Fibroblast of skin of back (primary cell): ENCODE measurements at places on chromosomes 2 and 18.

- DNase-seq: peak; percentile 13
These were observed 47.2 kb downstream of the SMAD4 start for GRCh38 chr18:51077217-51077616.

DNA sequence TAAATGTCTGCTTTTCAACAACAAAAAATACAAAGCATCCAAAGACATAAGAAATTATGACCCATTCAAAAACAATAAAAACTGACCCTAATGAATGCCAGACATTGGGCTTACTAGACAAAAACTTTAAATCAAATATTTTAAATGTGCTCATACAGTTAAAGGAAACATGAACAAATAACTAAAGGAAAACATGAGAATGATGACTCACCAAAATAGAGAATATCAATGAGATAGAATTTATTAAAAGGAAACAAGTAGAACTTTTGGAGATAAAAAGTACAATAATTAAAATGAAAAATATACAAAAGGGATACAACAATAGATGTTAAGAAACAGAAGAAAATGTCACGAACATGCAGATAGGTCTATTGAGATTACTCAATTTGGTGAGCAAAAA, 110.6 kb downstream of the TRABD2A start:
- no peak for DNase-seq

DNA sequence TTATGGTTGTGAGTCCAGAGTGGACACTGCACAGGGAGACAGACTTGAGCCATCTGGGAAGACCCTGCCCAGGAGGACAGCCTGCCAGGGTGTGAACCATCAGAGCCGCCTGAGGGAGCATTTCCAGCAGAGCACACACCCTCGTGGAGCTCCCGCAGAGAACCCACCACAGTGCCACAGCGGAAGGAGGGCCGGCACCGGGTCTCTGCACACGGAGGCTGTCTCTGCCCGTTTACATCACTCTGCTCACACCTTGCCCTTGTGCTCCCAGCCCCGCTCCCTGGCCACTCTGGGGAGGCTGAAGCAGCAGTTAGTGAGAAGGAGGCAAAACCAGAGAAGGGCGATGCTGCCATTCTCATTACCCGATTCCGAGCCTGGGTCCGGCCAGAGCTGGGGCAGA, 161.9 kb downstream of the KLHL29 start:
- no peak for DNase-seq

DNA sequence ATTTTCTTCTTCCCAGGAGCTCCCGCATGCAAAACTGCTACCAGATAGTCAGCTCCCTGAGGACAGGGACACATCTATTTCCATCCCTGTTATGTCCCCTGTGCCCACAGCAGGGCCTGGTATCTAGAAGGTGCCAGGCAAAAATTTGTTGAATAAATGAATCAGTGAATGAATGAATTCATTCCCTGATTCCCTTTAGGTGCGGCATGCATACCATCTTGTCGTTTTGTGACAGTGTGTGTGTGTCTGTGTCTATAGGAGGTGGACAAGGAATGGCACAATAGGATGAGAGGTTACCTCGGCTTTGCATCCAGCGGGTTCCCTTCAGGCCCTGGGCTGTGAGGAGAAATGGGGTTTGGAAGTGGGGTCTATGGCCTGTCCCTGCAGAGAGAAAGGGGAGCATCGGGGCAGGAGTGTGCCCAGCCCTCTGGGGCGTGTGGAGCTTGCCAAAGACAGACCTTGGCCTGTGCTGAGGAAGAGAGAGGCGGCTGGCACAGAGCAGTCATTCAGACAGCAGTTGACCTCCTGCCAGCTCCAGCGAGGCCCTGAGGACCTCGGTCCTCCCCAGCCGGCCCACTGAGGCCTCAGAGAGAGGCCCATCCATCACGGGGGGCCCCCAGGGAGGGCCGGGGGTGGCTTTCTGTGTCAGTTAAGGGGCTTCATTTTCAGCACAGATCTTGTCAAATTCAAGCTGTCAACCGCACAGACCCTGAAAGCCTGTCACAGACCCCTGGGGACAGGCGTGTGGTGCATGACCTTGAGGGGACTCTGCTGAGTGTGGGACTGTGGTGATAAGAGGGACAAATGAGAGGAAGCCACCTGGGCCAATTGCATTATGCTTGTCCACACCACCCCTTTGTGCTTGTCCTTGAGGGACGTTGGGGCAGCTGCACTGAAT, 125.9 kb upstream of the CXCR4 start:
- no peak for DNase-seq

GRCh38 chr18:11268741-11269233, 119.4 kb upstream of the PIEZO2 start:
- DNase-seq: peak; percentile 30

DNA sequence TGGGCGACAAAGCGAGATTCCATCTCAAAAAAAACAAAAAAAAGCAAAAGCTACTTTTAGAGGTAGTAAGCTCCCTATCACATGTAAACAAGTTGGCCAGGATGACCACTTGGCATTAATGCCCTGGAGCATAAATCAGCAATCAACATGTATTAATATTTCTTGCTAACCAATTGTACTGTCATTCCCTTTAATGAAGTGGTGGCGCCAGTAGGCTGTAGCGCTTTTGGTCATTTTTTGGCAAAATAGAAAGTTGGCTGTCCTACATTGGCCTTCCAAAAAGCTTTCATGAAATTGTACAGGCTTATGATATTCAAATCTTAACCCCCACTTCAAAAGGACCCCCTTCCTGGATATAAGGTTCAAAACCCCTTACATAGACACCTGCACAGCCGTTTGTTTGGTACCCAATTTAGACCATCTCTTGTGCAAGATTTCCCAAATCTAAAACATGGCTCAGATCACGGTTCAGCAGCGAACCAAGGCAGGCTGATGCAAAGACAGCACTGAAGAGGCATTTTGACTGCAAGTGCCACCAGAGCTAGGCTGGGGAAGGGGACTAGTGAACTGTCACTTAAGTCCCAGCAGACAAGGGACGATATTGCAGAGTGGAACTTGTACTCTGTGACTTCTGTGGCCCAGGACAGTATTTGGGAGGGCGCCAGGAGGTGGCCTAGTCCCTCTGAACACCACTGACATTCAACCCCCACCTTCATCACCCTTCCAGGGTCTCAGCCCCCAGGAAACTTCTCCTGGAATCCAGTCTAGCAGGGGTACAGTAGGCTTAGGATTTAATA, 31.9 kb downstream of the SMAD7 start:
- no peak for DNase-seq

GRCh38 chr2:221423210-221423804, 148.8 kb downstream of the EPHA4 start:
- DNase-seq: no peak

- DNase-seq: no peak
These were observed 54.9 kb downstream of the CERKL start for GRCh38 chr2:181602017-181602416.

DNA sequence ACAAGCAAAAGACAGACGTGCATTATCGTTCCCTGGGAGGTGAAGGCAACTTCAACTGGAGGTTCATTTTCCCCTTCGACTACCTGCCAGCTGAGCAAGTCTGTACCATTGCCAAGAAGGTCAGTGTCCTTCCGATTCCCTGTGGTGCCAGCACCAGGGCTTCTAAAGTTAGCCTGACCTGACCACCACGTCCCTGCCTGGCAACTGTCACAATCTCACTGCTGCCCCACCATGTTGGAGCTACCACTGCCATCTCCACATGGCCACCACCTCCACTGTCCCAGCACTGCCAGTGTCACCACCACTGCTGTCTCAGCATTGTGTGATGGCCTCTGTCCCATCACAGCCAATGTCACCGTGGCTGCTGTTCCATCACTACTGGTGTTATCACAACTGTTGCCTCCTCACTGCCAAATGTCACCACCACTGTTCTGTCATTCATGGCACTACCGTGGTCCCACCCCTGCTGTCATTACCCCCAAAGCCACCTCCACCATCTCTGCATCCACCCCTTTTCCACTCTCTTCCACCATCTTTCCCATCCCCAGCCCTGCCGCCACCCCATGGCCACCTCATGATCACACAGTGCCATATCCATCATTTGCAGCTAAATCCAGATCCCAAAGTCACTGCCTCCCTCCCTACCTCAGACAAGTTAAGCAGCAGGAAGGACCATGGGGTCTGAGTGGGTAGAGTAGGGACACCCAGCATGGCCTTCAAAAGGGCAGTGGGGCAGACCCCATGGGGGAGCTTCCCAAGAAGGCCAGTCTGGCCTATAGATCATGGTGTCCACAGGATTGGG, 216.5 kb downstream of the DYSF start:
- no peak for DNase-seq

DNA sequence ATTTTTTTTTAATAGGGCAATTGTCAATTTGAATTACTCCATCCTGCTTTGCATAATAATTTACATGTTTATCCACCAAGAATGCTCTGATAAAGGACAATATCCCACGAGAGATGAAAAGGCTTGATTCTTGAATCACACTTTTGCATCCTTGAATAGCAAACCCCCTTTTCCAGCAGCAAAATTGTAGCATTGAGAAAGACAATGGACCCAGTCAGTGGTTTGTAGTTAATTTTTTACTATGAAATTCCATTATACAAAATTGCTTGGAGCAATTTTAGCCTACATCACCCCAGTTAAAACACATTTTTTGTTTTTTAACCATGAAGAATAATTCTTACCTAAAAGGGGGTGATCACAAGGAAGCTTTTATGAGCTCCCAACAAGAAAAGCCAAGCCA, 255.1 kb downstream of the RND3 start:
- DNase-seq: no peak

GRCh38 chr2:26477911-26478253, at the start of gene OTOF:
OTOF (minus strand) TSS chr2:26478124.
- DNase-seq: peak; percentile 66

- DNase-seq: peak; percentile 90
These were observed 36.3 kb upstream of the TANC1 start for GRCh38 chr2:158932131-158932645.

- no peak for DNase-seq
These were observed 156.4 kb downstream of the SMAD7 start for GRCh38 chr18:48794251-48794970.

GRCh38 chr2:146540271-146540932, 1304.4 kb upstream of the ACVR2A start:
- DNase-seq: no peak

DNA sequence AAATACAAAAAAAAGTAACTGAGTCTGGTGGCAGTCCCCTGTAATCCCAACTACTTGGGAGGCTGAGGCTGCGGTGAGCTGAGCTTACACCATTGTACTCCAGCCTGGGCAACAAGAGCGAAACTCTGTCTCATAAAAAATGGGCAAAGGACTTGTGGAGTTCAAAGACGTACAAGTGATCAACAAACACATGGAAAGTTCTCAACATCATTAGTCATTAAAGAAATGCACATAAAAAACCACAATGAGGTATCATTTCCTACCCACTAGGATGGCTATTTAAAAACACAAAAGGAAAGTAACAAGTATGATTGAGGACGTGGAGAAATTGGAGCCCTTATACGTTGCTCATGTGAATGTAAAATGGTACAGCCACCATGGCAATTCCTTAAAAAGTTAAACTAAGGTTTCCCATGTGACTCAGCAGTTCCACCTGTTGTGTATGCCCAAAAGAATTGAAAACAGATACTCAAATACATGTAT, 52.3 kb downstream of the RAB10 start:
- peak; percentile 49 for DNase-seq
